ENCODE measurements at places on chromosomes 4 and X.

GRCh38 chrX:17655211-17656034, 81.9 kb upstream of the SCML1 start:
- no peak for DNase-seq

- no peak for DNase-seq
Measured at GRCh38 chr4:77028246-77028645, 47.5 kb downstream of the CCNI start.

DNA sequence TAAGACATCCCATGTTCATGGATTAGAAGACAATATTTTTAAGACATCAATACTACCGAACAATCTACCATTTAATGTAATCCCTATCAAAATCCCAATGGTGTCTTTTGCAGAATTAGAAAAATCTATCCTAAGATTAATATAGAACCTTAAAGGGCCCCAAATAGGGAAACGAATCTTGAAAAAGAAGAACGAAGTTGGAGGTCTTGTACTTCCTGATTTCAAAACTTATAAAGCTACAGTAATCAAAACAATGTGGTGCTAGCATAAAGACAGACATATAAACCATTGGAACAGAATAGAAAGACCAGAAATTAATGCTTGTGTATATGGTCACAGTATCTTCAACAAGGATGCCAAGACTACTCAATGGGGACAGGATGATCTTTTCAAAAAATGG, 42.0 kb downstream of the CENPE start:
- no peak for DNase-seq

DNA sequence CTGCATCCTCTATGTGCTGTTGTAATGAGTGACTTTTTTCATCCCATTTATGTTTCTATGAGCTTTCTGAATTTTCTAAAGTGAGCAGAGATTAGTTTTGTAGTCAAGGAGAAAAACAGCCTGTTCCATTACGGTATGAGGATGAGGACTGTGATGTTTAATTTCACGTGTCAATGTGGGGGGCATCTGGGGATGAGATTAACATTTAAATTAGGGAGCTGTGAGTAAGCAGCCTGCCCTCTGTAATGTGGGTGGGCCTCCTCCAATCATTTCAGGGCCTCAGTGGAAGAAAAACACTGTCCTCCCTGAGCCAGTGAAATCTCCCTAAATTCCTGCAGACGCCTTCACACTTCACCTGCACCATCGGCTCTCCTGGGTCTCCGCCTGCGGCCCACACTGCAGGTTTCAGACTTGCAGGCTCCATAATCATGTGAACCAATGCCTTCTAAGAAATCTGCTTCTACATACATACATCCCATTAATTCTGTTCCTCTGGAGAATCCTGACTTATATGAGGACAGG, 121.7 kb downstream of the AFAP1 start:
- no peak for DNase-seq

- no peak for DNase-seq
Measured at GRCh38 chr4:91233164-91233563, 1070.6 kb upstream of the GRID2 start.

- DNase-seq, result no peak
Measured at GRCh38 chr4:100540131-100540530, 22.3 kb upstream of the EMCN start.

GRCh38 chrX:13825178-13825762, 8.4 kb upstream of the GPM6B start:
- DNase-seq, result no peak

DNA sequence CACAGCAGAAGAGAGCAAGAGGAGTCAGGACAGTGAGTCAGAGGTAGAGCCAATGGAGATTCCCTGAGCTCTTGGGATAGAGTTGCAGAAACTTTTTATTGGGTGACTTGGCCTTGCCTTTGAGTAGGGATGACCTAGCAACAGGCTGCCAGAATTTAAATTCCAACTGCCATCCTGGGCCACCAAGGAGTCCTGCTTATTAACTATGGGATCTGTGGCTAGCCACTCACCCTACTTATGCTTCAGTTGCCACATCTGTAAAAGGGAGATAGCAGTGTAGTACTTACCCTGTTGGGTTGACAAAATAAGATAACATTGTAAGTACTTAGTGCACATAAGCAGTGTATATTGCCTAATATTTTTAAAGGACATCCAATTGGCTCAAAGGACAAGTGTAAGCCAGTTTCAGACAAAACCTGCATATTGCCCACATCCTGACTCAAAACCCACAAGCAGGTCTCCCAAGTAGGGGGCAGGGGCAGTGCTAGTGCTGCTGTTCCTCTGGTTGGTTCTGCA, 43.5 kb upstream of the TMEM164 start:
- DNase-seq, result no peak

- DNase-seq, result no peak
Measured at GRCh38 chr4:133565379-133565778, 416.3 kb downstream of the PCDH10 start.

- DNase-seq, result no peak
Measured at GRCh38 chr4:159430896-159431295, 328.0 kb downstream of the RAPGEF2 start.

- DNase-seq, result no peak
Measured at GRCh38 chrX:55450259-55450658, 1.7 kb upstream of the MAGEH1 start.

DNA sequence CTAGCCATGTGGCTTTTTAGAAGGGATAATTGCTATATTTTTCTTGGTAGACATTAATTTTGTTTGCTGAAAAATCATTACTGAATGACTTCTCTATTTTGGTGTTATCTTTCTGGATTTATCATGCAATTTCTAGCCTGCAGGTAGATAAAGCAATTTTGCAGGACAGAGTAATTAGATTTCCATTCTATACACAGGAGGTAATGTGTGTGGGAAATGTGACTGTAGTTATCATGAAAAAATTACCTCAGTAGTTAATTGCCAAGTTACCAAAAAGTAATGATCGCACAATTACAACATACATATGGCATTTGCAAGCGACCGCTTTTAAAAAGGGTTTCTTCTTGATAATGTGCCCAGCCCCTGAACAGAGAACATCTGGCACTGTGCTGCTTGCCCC, 66.1 kb downstream of the KIT start:
- DNase-seq, result no peak

GRCh38 chr4:163959932-163960331, 465.4 kb downstream of the TMA16 start:
- DNase-seq, result no peak

Data from adrenal gland (tissue), 19 donors.